IPS DF 6.9 (cell line): ENCODE measurements at places on chromosomes 7 and 10.

DNA sequence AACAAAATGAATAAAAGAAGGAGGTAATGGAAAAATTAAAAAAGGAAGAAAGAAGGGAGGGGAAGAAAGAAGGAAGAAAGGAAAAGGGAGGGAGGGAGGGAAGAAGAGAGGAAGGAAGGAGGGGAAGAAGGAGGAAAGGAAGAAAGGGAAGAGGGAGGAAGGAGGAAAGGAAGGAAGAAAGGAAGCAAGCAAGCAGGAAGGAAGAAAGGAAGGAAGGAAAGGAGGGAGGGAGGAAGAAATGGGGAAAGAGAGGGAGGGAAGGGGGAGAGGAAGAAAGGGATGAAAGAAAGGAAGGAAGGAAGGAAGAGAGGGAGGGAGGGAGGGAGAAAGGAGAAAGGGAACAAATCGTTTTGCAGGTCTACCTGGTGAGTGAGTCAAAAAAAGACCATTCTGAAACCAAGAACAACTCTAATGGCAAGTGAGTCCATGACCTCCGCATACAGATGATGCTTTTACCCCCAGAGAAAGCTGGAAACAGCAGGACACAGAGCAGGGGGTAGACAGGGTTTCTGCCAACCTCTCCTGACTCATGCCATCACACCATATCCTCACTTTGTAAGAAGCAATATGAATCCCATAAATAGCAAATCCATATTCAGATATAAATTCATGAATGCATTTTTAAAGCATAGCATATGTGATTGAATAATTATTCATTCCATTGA, 1112.9 kb upstream of the AUTS2 start:
- H3K4me1 ChIP-seq, result no peaks in the 10 kb centered on the region
- no peak overlapping the region for H3K4me3 ChIP-seq
- no peak overlapping the region for H3K27ac ChIP-seq
- no peaks in the 10 kb centered on the region for H3K36me3 ChIP-seq
- DNase-seq, result no peak

GRCh38 chr10:37436357-37436756, 311.0 kb downstream of the ANKRD30A start:
- no peaks in the 10 kb centered on the region for H3K27me3 ChIP-seq
- DNase-seq, result no peak
- H3K36me3 ChIP-seq, result no peaks in the 10 kb centered on the region
- H3K4me1 ChIP-seq, result no peaks in the 10 kb centered on the region
- no peak overlapping the region for H3K4me3 ChIP-seq
- H3K27ac ChIP-seq, result no peak overlapping the region

GRCh38 chr7:12299367-12299766, 88.3 kb downstream of the TMEM106B start:
- H3K27ac ChIP-seq, result no peak overlapping the region
- H3K36me3 ChIP-seq, result no peaks in the 10 kb centered on the region
- DNase-seq, result no peak
- H3K4me3 ChIP-seq, result no peak overlapping the region
- H3K27me3 ChIP-seq, result no peaks in the 10 kb centered on the region
- H3K4me1 ChIP-seq, result no peaks in the 10 kb centered on the region

- H3K27me3 ChIP-seq, result no peaks in the 10 kb centered on the region
- no peak overlapping the region for H3K27ac ChIP-seq
- no peaks in the 10 kb centered on the region for H3K4me1 ChIP-seq
- no peak overlapping the region for H3K4me3 ChIP-seq
- no peaks in the 10 kb centered on the region for H3K36me3 ChIP-seq
These were observed 67.2 kb downstream of the CAMK1D start for GRCh38 chr10:12416344-12417050.

DNA sequence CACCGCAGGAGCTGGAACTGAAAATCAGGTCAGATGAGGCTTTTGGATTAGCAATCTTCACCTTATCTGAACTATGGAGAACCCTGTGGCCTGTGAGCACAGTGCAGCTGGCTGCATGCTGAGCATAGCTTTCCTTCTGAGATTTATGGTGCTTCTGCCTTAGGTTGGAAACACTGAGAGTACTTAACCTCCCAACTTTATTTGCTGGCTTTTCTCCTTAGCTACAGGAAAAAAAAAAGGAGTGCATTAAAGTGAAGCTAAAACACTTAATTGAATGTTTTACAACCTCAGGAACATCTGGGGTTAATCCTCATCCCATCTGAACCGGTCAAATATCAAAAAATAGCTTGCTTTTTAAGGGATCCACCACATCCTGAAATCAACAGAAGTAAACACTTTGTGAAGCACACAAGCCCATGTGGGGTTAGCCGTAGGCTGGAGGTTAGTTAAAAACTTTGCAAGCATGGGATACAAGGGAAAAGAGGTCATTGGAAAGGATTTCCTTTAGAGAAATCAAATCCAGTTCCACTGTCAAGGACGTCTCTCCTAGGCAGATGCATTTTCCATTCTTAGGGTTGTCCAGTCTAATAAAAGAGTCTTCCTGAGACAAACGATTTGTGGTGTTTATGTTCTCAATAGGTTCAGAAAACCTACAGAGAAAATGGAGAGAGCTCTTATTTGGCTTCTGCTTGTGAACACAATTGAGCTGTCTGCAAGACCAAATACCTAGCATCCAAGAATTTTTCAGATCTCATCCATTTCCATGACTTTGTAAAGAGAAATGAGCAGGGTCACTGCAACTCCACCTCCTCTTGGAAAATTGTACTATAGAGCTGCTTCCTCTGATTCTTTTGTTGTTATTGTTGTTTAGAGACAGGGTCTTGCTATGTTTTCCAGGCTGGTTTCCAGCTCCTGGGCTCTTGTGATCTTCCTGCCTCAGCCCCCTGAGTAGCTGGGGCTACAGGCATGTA, 470.4 kb upstream of the IGFBP3 start:
- DNase-seq, result no peak
- no peaks in the 10 kb centered on the region for H3K4me1 ChIP-seq
- no peaks in the 10 kb centered on the region for H3K27me3 ChIP-seq
